Adrenal gland (tissue), 19 donors: ENCODE measurements at places on chromosomes 11 and 22. TPM values are rescaled to one million over a fixed set of nuclear protein-coding genes. Genes with fewer than 3 reads are reported as not detected.

CRACR2B gene
- 13.3 TPM for total RNA-seq

GRCh38 chr22:40728731-40729189, 49.5 kb downstream of the MCHR1 start:
- no peaks in the 10 kb centered on the region for H3K36me3 ChIP-seq
- H3K4me3 ChIP-seq, result no peak overlapping the region
- no peaks in the 10 kb centered on the region for H3K27me3 ChIP-seq

DNA sequence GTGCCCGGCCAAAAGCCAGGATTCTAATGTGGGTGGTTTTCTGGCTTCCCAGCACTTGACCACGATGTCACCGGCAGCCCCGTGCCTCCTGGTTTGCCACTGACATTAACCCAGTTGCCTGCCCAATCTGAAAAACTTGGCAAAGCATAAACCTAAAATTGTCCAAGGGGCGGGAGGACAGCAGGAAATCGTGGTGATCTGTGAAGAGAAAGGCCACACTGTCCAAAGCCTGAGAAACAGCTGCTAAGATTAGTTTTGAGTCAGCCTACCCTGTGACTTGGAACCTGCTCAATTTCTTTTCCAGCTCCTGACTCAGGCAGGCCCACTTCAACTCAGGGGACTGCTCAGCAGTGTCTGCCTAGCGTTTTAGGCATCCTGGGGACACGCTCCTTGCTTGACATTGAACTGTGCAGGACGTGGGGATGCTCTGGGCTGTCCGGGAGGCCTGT, 8.2 kb upstream of the F2 start:
- no peaks in the 10 kb centered on the region for H3K36me3 ChIP-seq
- peak; percentile 68 for DNase-seq
- no peaks in the 10 kb centered on the region for H3K27me3 ChIP-seq
- H3K27ac ChIP-seq, result peak overlapping the region; percentile 81
- H3K4me1 ChIP-seq, result peaks cover 4% of the 10 kb centered on the region

GRCh38 chr11:235997-236773, at the start of gene SIRT3:
Gene SIRT3 (minus strand): TSS chr11:236342. CDS start chr11:236328, 14 bp downstream.
- H3K27me3 ChIP-seq, result no peaks in the 10 kb centered on the region
- DNase-seq, result peak; percentile 89
- H3K27ac ChIP-seq, result peak within 1 kb of the TSS; percentile 95
- no peaks in the 10 kb centered on the region for H3K36me3 ChIP-seq

DNA sequence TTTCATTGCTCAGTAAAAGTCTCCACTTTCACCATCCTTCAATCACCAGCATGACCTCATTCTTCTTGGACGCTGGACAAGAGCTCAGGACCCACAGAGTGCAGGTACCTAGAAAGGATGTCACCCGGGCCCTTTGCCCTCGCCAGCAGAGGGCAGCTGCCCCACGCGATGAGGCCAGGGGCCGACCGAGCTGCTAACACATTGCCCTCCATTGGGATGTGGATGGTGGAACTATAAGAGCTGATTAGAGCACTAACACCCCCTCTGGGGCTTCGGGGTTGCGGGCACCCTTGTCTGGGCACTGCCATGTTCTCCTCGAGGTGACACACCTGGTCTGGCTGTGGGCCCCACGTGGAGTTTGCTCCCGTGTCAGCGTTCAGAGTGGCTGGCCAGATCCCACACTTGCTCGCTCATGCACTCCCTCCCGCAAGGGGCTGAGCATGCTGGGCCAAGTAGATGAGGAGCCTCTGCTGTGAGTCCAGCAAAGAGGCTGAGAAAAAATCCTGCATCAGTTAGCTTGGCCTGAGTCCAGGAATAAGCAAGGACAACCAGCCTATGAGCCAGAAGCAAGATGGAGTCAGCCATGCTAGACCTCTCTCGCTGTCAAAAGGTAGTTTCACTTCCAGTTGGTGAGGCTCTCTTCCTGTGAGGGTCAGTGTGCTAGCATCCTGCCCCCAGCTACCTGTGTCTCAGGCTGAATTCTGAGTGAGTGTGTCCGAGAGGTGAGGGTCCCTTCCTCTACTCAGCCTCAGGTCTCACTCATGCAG, 9.8 kb downstream of the KRTAP5-6 start:
- peaks cover 7% of the 10 kb centered on the region for H3K4me1 ChIP-seq
- no peak overlapping the region for H3K27ac ChIP-seq
- no peaks in the 10 kb centered on the region for H3K36me3 ChIP-seq
- H3K4me3 ChIP-seq, result no peak overlapping the region
- H3K27me3 ChIP-seq, result no peaks in the 10 kb centered on the region
- no peak for DNase-seq

- H3K27ac ChIP-seq, result no peak overlapping the region
- H3K4me3 ChIP-seq, result no peak overlapping the region
- H3K27me3 ChIP-seq, result no peaks in the 10 kb centered on the region
- no peaks in the 10 kb centered on the region for H3K36me3 ChIP-seq
- no peaks in the 10 kb centered on the region for H3K4me1 ChIP-seq
- DNase-seq, result no peak
Observed at GRCh38 chr11:84899740-84900139, 727.4 kb downstream of the DLG2 start.
